Right forelimb (tissue), 1 donor: ENCODE measurements at places on chromosomes 13 and 19.

GRCh38 chr19:55464662-55465054, at the start of gene C19orf85:
Gene C19orf85, minus strand, starts transcription at chr19:55464751. Its CDS starts 197 bp downstream, at chr19:55464554.
- no peak for DNase-seq

GRCh38 chr13:108983273-108983672, 353.9 kb downstream of the MYO16 start:
- DNase-seq, result no peak

DNA sequence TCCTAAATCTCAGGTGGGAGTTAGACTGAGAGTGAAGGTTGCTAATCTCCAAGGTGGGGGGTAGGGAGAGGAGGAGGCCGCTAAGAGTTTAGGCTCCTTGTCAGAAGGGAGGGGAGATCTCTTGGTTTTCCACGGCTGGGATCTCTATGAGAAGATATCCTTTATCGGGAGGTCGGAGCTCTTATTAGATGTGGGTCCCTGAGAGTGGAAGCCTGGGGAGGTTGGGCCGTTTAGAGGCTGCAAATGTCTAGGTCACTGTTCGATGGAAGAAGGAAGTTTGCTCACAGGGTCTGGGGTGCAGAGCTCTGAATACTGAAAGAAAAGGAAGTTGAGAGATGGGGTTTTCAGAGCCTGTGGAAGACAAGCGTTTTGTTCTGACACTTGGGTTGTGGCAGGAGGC, 3.8 kb downstream of the MYADM start:
- no peak for DNase-seq

DNA sequence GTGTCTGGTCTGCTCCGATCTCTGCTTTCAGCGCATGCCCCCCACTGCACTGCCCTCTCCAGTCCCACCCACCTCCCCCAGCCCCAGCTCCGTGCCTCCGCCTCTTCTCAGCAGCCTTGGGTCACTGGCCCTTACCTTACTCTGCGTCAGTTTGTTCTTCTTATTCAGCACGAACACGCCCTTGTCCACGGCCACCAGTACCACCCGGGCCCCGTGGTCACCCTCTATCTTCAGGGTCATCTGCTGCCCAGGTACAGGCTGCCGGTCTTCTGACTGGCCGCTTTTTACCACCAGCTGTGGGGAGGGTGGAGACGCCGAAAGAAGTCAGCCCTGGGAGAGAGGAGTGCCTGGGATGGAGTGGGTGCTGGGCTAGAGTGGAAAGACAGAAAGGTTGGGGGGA, 10.9 kb downstream of the C3 start:
- no peak for DNase-seq

GRCh38 chr13:99977912-99978798, 3.4 kb upstream of the ZIC2 start:
- peak; percentile 44 for DNase-seq

- DNase-seq, result no peak
Measured at GRCh38 chr13:74324338-74324737, 190.1 kb upstream of the KLF12 start.

GRCh38 chr19:41334793-41335192, 18.9 kb downstream of the TGFB1 start:
- DNase-seq, result no peak

GRCh38 chr13:74886502-74886901, 595.5 kb downstream of the TBC1D4 start:
- no peak for DNase-seq

DNA sequence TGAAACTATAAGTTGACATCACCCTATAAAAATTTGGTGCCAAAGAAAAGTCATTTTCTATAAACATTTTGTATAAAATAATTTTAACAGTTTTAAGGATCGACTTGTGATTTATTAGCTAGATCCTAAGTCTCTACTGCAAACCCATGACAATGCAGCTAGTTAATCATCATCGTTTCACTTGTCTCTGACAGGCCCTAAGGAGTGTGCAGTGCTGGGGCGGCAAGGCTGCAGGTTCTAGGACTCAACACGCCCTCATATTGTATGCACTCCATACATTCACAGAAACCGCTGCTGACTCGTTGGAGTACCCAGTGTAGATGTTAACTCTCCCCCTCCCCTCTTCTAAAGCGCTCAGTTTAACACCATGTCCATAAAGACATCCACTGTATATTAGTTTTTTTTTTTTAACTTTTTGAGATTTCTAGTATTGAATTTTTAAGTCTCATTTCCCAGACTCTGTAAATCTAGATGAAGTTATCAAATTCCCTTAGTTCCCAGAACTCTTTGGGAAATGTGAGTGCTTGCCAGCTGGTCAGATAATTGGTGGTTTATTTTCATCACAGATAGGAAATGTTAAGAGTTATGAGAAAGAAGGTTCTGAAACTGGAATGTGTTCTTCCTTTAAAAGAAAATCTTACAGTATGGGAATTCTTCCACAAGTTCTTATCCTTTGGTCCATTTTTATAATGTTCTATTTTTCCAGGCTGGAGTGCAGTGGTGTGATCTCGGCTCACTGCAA, 162.8 kb upstream of the RNF113B start:
- no peak for DNase-seq

DNA sequence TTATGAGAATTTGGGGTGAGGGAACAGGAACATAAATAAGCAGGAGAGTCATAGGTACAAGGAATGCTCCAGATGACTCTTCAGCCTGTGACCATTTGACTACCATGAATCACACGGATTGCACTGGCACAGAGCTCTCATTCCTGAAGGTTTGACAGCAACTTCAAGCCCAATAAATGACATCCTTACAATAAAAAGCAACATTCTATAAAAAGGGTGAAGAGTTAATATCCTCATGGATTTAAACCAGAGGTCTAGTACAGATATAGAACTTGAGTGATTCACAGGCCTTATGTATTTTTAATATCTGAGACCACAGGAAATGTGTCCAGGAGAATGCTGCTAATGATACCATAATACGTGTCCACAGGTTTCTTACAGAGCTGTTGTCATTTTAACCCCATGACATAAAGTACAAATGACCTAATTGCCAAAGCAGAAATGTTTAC, 158.1 kb downstream of the IRS2 start:
- no peak for DNase-seq
